ENCODE measurements at places on chromosomes 13 and 19.

GRCh38 chr19:41537789-41538188 lies 38.2 kb upstream of the CEACAM21 start:
- no peak for DNase-seq

DNA sequence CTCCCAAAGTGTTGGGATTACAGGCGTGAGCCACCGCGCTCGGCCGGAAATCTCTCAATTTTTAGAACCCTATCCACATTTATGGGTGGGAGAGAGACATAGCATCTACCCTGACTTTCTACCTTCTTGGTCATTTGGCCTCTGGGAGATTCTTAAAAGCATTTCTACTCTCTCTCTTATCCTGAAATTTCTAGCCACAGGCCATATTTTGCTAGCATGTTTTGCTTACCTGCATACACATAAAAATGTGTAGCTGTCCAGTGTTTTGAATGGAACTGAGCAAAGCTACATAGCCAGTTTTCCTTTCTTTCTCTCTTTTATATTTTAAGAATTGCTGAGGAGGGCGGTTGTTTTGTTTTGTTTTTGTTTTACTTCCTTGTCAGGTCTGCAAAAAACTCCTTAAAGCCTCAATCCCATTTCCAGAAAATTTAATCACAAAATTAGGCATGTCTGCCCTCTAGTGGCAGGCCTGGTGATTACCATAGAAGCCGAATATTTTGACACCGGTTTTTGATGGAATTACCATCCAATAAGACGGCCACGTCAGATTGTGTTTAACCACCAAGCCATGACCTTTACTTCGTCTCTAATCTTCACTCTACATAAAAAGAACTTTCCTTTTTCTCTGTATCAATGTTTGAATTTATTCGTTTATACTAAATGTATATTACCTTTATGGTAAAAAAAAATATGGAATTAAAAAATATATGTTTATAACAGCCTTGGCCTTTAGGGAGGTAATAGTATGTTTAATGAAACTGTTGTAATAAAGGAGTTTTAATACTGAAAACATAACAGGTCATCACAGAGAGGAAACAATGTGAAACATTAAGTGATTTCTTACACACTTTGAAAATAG lies 34.4 kb upstream of the OXGR1 start:
- DNase-seq = peak; percentile 42

DNA sequence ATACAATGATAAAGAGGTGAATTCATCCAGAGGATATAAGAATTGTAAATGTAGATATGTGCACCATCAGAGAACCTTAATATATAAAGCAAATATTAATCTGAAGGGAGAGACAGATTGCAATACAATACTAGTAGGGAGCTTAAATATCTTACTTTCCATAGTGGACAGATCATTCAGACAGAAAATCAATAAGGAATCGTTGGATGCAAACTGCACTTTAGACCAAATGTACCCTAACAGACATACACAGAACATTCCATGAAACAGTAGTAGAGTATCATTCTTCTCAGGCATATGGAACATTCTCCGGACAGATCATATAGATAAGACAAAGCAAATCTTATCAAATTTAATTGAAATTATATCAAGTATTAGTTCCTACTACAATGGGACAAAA lies 35.0 kb upstream of the ZNF766 start:
- no peak for DNase-seq

GRCh38 chr13:65155861-65156260 lies 2074.3 kb downstream of the PCDH9 start:
- DNase-seq = no peak

DNA sequence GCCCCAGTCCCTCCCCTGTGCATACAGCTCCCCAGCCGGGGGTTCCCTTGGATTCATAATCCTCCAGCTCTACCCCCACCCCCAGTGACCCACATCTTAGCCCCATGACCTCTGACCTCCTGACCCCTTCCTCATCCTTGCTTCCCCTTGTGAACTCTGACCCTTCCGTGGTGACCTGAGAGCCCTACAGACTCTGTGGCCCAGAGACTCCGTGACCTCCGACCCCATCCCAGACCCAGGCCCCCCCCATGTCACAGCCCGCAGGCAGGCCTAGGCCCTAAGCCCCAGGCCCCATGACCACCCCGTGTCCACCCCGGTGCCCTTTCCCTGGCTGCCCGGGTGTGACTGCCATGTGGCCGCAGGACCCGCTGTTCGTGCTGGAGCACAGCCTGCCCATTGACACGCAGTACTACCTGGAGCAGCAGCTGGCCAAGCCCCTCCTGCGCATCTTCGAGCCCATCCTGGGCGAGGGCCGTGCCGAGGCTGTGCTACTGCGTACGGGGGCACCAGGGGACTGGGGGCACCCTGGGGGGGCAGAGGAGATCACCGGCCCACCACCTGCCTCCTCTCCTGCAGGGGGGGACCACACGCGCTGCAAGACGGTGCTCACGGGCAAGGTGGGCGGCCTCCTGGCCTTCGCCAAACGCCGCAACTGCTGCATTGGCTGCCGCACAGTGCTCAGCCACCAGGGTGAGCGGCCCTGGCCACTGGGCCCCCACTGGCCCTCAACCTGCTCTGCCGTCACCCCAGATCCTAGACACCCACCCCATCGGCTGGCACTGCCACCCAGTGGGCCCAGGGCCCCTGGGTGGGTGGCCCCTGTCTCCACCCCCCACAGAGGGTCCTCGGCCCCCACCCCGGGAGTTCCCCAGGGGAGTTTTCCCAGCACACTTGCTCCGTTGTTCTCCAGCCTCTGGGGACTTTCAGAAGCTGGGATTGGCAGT lies 2.4 kb upstream of the SPIB start:
- DNase-seq = no peak
